Muscle of back (tissue), 13 donors: ENCODE measurements at places on chromosomes 1 and 21.

GRCh38 chr1:115476616-115477015, 138.6 kb upstream of the NGF start:
- DNase-seq: no peak

GRCh38 chr1:31193729-31194128, 46.0 kb downstream of the NKAIN1 start:
- DNase-seq: no peak

DNA sequence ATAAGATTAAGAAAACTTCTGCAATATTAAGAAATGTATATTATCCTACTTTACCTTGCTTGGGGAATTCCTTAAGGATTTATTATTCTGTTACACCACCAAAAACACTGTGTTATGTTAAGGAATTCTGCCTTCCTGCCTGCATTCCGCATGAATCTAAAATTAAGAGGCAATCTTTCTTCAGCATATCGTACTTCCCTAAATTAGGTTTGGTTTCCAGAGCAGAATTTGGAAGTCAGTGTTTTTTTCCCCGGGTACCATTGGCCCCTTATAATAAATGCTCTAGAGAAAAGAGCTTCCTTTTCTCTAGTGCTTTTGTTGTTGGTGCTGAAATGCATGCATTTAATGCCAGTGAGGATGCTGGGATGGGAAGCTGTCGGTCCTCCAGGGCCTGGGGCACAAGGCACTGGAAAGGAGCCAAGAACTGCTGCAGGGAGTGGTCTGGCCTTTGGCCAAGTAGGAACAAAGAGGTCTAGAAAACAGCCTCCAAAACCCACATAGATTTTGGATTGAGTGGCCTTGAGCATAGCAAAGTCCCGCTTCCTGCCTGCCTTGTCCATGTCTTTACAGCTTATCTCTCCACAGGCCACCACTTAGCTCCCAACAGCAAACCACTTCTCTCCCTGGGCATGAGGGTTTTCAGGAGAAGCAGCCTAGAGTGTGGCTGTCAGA, 69.9 kb downstream of the RRAGC start:
- no peak for DNase-seq

DNA sequence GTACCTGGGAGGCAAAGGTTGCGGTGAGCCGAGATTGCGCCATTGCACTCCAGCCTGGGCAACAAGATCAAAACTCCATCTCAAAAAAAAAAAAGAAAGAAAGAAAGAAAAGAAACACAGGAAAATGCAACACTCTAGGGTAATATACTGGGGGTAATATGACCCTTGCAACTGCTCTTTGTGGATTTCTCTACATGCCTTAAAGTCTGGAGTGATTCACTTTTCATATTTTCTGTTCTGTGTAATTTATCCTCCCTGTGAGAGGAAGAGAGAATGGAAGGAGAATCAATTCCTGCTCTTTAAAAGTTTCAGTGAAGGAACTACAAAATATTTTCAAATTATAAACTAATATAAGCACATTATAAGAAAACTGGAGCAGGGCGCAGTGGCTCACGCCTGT, 22.7 kb downstream of the RIT1 start:
- DNase-seq: no peak

DNA sequence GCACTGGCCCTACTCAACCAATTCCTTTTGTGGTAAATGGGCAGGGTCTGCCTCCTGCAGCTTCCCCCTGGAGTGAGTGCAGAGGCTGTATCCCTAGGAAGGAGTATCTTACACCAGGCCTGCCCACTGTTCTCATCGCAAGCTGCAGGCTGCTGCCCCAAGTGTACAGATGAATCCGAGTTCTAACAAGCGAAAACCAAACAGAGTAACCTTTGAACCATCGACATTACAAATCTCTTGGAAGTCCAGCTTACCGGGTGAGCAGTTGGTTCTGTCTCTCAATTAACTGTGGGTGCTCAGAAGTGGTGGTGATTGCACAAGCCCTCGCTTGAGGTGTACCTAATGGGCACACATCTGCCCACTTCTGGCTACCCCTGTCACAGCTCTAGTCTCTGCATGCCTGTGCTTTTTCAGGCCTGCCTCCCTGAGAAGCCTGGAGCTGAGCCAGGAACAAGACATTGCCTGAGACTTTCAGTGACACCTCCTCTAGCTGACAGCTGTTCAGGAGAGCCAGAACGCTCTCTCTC, 22.7 kb downstream of the INAVA start:
- peak; percentile 40 for DNase-seq

GRCh38 chr1:43137445-43138052, 34.5 kb downstream of the EBNA1BP2 start:
- DNase-seq: no peak

- peak; percentile 65 for DNase-seq
Observed at GRCh38 chr1:246592695-246593094, 26.4 kb downstream of the CNST start.

DNA sequence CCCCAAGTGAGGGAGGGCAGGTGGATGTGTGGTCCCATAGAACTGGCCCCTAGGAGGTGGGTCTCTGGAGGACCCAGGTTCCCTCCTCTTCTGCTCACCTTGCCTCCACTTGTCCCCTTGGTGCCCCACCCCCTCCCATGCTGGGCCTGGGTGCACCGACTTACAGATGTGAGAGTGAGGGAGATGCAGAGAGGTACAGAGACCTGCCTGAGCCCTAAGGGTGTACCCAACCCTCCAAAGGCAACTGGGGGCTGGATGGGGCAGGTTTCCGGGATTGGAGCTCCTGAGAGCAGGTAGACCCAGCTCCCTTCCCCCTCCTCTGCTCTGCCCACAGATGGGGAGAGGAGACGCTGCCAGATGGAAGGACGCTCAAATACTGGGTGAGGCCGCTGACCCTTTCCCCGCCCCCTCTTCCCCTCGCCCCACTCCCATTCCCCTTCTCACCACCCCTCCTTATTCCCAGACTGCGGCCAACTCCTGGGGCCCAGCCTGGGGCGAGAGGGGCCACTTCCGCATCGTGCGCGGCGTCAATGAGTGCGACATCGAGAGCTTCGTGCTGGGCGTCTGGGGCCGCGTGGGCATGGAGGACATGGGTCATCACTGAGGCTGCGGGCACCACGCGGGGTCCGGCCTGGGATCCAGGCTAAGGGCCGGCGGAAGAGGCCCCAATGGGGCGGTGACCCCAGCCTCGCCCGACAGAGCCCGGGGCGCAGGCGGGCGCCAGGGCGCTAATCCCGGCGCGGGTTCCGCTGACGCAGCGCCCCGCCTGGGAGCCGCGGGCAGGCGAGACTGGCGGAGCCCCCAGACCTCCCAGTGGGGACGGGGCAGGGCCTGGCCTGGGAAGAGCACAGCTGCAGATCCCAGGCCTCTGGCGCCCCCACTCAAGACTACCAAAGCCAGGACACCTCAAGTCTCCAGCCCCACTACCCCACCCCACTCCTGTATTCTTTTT, 10.3 kb downstream of the TINAGL1 start:
- DNase-seq: no peak

DNA sequence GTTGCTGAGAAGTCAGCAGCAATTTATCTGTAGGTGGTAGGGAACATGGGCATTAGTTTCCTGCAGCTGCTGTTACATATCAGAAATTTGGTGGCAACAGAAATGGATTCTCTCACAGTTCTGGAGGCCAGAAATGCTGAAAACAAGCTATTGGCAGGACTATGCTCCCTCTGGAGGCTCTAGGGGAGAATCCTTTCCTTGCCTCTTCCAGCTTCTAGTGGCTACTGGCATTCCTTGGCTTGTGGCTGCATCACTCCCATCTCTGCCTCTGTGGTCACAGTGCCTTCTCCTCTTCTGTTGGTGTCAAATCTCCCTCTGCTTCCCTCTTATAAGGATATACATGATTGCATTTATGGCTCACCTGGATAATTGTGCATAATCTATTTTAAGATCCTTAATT, 2.5 kb upstream of the SFT2D2 start:
- no peak for DNase-seq
